Activated T-cell treated with anti-CD3 and anti-CD28 coated beads for 24 hours (primary cell): ENCODE measurements at places on chromosomes 3 and 15.

DNA sequence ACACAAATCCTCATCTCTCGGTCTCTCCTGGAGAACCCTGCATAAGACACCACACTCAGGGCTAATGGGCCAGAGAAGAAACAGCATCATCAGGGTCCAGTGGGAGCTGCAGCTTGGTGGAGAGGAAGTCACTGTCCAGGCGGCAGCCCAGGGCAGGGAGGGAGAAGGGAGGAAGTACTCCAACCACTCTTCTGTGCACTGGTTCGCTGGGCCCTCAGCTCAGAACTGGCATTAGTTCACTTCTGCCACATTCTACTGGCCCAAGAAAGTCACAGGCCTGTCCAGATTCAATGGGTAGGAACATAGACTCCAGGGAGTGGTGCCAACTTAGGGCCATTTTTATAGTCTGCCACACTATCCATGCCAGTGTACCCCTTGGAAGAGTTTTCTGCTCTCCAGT is 169.0 kb downstream of the ABHD5 start:
- no peak for DNase-seq

DNA sequence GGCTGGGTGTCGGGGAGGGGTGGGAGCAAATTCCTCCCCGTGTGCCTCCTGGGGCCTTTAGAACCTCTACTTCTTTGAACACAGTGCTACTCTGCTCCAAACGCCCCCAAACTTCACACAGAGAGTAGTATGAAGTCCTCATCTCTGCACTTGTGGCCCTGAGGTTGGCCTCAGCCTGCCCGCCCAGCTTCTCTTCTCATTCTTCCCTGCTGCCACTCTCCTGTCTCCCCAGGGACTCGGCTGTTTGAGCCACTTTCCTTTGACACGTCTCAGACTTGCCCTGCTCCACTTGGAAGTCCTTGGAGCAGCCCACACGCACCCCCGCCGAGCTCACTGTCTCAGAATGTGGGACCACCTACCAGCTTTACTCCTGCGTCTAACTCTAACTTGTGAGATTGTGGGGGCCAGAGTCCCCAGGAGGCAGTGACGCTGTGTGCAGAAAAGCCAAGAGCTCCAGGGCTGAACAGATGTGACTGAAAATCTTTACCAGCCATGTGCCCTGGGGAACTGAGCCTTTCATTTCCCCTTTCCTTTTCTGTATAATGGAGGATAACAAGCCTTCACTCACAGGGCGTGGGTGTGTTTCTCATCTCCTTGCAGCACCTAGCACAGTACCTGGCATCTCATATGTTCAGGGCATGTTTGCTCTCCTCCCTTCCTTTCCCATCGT is 233.6 kb upstream of the CTDSPL start:
- DNase-seq, result no peak

GRCh38 chr15:49083401-49084284 is 37.4 kb upstream of the SECISBP2L start:
- no peak for DNase-seq

- no peak for DNase-seq
These were observed 104.4 kb downstream of the THSD4 start for GRCh38 chr15:71219645-71220044.

GRCh38 chr15:87619161-87619960 is 637.2 kb downstream of the NTRK3 start:
- no peak for DNase-seq

DNA sequence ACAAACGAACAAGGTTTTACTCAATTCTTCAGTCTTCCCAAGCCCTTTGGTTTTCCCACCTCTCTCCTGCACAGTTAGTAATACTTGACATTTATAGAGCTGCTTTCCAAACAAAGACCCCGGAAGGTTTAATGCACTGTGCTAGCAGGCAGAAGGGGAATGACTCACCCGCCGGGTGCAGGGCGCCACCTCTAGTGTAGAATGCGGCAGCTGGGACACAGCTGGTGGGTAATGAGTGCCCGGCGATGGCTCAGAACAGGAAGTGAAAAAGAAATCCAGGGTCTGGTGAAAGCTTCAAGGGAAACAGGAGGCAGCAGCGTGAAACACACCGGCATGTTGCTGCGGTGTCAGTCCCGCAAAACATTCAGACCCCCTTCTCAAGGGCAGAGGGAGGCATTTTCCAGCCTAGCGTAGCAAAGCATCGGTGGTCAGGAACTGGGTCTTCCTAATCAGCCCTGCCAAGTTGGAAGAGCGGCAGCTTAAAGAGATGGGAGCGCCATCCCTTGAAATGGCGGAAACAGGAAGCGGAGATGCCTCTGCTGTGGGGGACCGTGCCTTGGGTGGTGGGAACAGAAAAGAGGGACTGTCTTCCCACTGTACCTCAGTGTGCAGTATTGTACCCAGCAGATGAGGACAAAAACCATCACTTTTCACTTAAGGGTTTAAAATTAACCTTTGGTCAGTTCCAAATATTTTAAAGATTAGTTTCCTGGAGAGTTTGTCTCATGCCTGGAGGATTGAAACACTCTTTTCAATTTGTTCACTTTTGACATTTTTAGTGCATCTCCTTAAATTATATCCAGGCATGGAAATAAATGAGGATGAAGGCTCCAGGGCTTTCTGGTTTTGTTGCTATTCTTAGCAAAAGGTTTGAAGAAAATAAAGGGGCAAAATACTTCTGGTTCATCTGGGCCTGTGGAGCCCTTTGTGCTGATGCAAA is 160.7 kb upstream of the MCTP2 start:
- no peak for DNase-seq

- peak; percentile 28 for DNase-seq
These were observed 6.9 kb downstream of the C15orf62 start for GRCh38 chr15:40776537-40777141.

DNA sequence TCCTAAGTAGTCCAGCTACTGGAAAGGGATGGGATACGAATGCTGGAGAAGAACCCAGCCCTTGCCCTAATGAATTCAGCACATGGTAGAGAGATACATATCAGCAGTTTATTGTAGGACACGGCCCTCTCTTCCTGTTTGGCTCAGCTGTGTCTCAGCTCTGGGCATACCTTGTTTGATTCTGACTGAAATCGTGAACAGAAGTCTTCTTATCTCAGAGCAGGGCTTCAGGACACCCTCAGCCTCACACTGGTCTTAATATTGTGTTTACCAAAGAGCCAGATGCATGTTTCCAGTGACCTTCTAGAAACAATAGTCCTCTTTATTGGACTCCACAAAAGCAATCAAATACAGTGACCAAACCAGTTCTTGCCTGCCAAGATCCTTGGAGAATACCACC is 54.7 kb downstream of the FAM174B start:
- no peak for DNase-seq

- no peak for DNase-seq
These were observed 188.6 kb upstream of the PDZRN3 start for GRCh38 chr3:73813291-73813690.

DNA sequence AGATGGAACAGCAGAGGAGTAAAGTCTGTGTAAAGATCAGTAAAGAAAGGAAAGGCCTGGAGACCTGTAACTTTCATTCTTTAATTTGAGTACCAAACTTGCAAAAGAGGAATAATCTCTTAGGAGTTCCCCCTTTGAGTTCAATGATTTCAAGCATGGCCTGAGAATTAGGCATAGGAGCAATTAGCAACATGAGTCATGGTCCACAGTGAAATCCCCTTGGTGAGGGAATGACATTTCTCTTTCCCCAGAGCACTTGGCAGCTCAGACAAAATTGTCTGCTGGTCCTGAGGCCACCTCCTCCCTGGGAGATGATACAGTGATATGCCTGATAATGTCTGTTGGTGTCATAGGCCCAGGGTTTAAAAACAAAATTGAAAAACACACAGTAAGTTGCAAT is 81.4 kb upstream of the CRBN start:
- no peak for DNase-seq

GRCh38 chr15:42036112-42036905 is 15.5 kb upstream of the PLA2G4E start:
- DNase-seq, result no peak

DNA sequence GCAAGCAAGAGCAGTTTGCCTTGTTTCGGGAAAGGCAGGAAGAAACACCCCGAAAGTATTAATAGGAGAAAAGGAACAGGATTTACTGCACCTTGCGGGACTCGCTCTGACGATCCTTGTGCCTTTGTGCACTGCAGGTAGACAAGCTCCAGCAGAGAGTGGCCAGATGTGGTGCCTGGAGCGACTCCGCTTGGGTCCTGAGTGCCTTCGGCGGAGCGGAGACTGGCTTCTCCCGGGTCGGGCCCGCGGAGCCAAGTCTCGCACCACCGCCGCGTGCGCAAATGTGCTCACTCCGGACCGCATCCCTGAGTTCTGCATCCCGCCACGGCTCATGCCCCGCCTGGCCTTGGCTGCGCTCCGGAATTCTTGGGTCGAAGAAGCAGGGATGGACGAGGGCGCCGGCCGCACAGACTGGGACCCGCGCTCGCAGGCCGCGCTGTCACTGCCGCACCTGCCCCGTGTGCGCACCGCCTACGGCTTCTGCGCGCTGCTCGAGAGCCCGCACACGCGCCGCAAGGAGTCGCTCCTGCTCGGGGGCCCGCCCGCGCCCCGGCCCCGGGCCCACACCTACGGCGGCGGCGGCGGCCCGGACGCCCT is 769 bp downstream of the C2CD4A start:
- no peak for DNase-seq

DNA sequence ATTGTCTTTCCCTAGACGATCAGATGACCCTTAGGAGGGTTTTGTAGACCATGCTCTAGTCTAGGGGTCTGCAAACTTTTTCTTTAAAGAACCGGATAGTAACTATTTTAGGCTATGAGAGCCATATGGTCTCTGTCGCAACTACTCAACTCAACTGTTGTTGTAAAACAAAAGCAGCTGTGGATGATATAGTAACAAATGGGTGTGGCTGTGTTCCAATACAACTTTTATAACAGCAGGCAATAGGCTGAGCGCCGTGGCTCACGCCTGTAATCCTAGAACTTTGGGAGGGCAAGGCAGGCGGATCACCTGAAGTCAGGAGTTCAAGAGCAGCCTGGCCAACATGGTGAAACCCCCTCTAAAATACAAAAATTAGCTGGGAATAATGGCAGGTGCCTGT is 6.1 kb upstream of the CMTM6 start:
- DNase-seq, result no peak

GRCh38 chr15:77396692-77397091 is 23.2 kb downstream of the PEAK1 start:
- DNase-seq, result no peak

DNA sequence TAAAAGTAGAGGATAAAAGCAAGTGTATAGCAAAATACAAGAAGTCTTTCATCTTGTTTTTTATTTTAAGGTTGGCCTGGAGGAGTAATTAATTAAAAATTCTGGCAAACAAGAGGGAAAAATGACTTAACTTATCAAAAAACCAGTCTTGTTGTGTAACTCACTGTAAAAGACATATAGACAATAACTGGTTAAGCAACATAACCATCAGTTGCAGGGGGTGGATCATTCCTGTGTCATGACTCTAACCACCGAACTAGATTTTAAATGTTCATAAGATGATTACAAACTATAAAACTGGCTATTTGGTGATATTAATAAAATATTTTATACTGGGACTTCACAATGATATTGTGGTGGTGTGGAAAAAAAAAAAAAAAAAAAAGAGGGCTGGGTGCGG is 130.6 kb downstream of the STAG1 start:
- DNase-seq, result no peak

DNA sequence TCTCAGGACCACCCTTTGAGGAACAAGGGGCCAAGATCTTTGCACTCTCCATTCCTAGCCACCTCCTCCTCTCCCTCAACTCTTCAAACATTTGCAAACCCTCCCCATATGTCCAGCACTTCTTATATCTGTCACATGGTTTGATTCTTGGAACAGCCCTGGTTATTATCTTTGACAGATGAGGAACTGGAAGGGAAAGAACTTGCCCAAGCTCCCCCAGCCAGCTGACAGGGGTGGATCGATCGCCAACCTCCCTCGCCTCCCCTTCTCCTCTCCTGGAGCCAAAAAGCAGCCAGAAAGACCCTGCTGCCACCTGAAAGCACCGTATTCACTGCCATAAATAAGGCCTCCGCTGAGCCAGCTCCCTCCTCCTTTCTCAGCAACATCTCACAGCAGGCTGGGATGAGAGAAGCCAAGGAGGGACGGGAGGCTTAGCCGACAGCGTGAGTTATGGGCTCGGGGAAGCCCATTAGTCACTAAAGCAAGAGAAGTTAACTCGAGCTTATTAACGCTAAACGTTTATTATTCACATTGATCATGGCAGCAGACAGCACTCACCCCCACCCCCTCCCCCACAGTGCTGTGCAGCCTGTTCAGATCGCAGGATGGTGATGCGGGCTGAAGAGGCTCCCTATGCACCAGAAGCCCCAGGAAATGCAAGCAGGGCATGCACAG is 22.2 kb upstream of the FGD5 start:
- no peak for DNase-seq

- DNase-seq, result no peak
These were observed 44.5 kb downstream of the RPN1 start for GRCh38 chr3:128606094-128606493.

DNA sequence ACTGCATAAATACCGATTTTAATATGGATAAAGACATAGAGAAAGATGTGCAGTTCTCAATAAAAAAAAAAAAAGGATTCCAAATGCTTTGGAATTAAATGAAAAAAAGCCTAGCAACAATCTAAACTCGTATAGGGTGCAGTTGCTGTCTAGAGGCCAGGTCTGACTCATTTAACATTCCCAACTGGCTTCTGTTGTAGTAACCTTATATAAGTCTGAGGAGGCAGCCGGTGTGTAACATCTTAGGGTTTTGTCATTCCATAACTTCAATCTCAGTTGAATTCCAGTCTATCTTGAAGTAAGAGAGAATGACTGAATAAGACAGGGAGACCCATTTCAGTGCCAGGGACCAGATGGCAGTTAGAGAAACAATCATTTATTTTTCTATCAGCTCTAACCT is 6.5 kb downstream of the PDCD10 start:
- no peak for DNase-seq

DNA sequence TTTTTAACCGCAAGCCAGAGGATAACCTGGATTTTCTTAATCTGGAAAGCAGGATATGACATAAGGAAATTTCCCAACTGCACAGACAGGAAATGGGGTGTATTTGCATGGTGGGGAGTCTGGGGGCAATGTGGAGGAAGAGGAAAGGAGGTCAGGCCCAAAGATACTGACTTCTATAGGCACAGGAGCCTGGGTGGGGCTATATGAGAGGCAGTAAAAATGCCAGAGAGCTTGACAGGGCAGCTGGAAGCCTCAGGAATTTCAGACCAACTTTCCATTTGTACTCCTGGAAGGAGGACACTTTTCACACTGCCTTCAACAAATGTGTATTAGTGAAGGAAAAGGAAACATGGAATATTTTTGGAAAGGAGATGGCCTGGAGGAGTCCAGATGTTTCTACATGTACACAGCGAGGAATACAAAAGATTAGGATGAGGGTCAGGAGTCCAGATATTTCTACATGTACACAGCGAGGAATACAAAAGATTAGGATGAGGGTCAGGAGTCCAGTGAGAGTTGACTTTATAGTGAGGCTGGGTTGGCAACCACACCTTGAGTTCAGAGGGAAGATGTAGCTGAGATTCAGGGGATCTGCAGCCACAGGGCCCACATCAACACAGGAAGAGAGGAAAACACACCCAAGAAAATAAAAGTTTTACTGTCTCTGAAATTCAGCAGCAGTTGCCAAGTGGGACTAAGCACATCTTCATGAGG is 111.9 kb upstream of the PTPRG start:
- DNase-seq, result no peak
